ENCODE measurements at places on chromosomes 12 and 14.

DNA sequence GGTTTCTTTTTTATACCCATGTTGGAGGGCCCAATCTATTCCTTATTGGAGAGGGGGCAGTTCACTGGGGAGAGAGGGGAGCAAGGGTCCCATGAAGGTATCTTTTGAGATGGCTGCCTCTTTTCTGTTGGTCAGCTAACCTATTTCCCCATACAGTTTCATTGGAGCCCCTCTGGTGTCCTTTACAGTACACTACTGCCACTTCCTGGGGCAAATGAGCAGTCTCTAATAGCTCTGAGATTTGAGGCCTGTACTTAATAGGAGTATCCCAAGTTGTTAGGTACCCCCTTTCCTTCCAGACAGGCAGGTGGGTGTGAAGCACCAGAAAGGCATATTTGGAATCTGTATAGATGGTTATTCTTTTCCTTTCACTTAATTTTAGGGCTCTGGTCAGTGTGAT, 41.3 kb upstream of the RNU6-8 start:
- no peak for DNase-seq

DNA sequence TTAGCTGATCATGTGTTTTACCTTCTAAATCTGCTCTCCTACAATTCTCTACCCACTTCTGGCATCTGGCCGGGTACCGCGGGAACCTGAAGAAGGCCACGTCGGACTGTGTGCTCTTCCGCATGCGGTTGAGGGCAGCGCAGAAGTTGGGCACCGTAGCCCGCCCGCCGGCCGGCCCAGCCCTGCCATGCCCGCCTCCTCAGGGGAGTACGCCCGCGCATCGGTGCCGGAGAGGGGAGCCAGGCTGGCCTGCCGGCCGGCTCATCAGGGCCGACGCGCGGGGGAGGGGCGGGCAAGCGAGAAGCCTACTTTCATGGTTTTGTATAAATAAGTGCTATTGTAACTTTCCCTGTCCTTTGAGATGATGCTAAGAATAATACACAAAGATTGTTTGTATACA, 19.9 kb upstream of the ADAMTS20 start:
- no peak for DNase-seq

GRCh38 chr12:100069795-100070194, 72.9 kb downstream of the BLTP3B start:
- no peak for DNase-seq

DNA sequence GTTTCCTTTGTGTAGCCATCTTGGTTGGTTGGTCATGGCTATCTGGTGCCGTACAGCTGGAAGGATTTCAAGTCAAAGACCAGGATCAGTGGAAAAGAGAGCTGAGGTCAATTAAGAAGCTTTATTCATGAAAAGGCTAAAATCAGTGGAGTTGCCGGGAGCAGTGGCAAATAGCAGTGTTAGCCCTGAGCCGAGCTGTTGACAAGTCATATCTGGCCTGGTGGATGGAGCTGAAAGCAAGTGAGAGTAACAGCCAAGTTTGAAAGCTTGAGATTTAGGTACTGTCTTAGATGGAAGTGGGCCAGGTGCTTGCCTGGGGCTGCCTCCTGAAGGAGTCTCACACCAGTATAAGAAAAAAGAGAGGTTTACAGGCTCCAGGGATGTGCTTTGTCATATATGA, 9.0 kb downstream of the BATF start:
- no peak for DNase-seq

- DNase-seq = no peak
These were observed 185.7 kb downstream of the PRKD1 start for GRCh38 chr14:29741909-29742401.

DNA sequence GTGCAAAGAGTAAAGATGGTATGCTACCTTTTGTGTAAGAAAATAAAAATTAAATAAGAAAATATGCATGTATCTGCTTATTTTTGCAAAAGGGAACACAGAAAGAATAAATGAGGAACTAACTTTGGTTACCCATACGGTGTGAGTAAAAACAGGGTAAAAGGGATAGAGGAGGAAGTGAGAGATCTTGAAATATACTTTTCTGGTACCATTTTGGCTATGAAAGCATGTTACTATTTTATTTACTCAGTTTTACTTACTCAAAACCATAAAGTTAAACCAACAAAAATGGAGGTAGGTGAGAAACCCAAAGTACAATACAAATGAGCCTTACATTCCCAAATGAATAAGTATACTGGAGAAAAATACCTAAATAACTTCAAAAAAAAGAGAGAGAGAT, 122.0 kb upstream of the EGLN3 start:
- DNase-seq = no peak

- no peak for DNase-seq
These were observed 388.7 kb downstream of the ZFP36L1 start for GRCh38 chr14:68404146-68404527.

GRCh38 chr14:76323331-76324050, 52.4 kb upstream of the ESRRB start:
- no peak for DNase-seq

DNA sequence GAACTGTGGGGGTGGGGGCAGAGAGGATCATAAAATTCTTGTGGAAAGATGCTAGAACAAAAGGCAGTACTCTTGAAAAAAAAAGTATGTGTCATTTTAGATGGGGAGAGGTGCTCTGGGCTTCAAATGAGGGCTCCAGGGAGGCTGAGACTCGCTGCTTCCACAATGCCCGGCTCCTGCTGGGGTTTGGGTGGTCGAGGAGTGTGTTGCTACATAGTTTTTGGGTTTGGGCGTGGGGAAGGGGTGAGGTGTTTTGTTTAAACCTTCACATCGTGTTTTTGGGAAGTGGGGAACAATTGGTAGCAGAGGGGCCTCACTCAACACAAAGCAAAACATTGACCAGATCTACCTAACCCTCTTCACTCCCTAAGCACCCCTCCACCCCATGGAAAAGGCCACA, 8.1 kb downstream of the ISCA2 start:
- no peak for DNase-seq

DNA sequence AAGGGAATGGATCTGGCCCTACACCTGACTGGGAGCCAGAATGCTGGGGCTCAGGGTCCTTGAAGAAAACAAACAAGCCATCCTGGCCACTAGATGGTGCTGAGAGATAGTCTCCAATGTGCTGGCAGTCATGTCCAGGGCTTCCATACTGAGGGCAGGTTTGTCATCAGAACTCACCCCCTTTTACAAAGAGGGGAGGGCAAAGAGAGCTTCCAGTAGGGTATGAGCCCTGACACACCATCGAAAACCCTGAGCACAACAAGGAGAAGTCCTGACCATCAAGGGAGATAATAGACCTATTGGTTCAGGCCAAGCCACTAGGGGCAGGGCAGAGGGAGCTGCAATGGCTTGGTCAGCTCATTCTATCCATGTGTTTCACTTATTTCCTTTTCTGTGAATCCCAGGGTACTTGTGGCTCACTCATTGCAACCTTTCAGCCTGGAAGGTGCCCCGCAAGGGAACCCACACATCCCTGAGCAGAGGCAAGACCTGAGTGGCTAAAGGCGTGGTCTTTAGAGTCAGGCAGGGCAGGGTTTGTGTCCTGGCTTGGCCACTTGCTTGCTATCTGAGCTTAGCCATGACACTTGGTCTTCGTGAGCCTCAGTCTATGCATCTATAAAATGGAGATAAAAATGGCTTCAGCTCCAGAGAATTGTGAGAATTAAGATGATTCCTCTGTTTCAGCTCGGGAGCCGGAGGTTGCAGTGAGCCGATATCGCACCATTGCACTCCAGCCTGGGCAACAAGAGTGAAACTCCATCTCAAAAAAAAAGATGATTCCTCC, 6.2 kb upstream of the PLEKHH1 start:
- DNase-seq = no peak

DNA sequence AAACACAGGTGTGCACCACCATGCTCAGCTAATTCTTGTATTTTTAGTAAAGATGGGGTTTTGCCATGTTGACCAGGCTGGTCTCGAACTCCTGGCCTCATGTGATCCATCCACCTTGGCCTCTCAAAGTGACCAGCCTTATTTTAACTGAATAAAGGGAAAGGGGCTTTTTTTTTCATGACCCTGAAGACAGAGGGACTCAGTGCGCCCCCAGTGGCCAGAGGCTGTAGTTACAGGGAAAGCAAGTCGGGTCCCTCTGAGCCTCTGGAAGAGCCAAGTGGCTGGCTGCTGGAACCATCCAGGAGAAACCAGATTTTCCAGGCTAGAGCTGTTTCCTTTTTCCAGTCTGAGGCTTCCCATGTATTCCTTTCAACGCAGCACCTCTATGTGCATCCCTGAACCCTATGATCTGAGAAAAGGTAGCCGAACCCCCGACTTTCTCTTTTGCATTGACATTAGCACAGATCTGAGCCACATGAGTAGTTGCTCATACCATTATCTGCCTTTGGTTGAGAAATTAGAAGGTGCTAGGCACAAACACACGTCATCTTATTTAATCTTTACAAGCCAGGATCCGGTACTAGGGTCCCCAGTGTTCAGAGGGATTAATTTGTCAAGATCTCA, 342.7 kb downstream of the CACNA1C start:
- no peak for DNase-seq

- no peak for DNase-seq
These were observed 266.3 kb downstream of the AACS start for GRCh38 chr12:125331342-125332052.
